ENCODE measurements at places on chromosomes 16 and 17.
A peak's percentile ranks its signal among the peaks of the same experiment; 100 is the strongest.

- peak; percentile 3 for DNase-seq
Measured at GRCh38 chr16:11640987-11641817, 27.1 kb upstream of the SNN start.

- DNase-seq = no peak
Measured at GRCh38 chr17:50396261-50397110, 837 bp downstream of the LRRC59 start.

DNA sequence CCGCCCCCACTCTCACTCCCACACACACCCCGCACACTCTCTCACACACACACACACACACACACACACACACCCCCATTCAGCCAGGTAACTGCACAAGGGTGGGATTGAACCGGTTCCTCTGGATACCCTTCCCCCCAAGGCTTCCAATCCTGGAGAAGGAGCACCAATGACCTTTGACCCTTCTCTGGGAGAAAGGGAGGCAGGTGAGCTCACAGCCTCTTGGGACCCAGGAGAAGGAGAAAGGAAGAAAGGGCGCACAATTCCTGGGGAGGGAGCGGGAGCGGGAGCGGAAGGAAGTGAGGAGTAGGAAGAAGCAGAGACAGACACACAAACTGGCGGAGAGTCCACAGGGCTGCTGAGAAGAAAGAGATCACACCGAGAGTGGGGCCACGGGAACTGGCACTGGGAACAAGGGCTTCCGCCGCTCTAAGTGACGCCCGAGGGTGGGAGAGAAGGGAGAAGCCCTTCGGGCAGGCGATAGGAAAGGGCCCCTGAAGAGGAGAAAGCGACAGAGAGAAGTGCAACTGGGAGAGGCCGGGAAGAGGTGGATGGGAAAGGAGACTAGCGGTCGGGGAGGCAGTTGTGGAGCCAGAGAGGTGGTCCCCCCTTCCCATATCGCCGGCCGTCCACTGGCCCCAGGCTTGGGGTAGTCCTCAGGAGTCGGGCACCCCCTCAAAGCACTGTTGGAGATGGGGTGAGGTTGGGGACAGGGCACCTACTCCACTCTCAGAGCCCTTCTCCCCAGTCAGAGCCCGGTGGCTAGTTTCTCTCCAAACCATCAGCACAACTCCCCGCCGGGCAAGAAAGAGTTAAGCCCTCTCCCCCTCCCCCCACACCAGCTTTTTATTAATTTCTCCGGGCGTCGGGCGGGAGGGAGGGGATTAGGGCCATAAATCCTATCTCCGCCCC, 1.3 kb downstream of the SAMD14 start:
- DNase-seq = no peak

DNA sequence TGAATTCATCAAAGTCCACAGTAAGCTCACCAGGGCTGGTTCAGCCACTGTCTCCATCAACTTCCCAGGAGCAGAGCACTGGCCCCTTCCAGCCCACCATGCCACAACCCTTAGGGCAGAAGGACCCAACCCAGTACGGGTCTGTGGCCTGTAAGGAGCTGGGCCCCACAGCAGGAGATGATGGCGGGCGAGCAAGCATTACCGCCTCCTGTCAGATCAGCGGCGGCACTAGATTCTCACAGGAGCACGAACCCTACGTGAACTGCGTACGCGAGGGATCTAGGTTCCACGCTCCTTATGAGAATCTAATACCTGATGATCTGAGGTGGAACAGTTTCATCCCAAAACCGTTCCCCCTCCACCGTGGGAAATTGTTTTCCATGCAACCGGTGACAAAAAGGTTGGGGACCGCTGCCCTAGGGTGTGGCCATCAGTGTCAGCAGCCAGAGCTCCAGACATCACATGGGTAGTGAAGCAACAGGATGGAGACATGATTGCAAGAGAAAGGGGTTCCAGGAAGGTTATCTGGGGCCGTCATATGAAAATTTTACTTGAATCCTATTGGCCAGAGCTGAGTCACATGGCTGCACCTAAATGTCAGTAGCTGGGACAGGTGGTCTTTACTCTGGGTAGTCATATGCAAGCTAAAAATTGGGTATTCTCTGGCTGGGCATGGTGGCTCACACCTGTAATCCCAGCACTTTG, 12.4 kb upstream of the SLC25A19 start:
- no peak for DNase-seq

- no peak for DNase-seq
Measured at GRCh38 chr16:17299790-17300189, 171.0 kb downstream of the XYLT1 start.

DNA sequence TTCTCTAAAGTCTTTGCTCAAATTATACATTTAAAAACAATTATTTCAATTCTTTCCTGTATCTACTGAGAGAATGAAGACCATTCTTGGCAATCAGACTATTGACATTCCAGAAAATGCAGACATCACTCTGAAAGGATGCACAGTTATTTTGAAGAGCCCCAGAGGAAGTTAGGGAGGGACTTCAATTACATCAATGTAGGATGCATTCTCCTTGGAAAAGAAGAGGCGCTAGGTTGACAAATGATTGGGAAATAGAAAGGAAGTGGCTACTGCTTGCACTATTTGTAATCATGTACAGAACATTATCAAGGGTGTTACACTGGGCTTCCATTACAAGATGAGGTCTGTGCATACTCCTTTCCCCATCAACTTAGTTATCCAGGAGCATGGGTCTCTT, 74.3 kb downstream of the SSH2 start:
- DNase-seq = no peak

Data from hypothalamus (tissue), 51 donors.